SJCRH30 (cell line): ENCODE measurements at places on chromosomes 5 and 9. TPM values are rescaled to one million over a fixed set of nuclear protein-coding genes. Genes with fewer than 3 reads are reported as not detected.

Gene PCDHA9
- total RNA-seq, result 0.02 TPM in 1 of 2 replicates, not detected in the other

Gene PCDHGB7
- total RNA-seq, result 0.91 and 1.8 TPM in 2 replicates

Gene GRIA1
- total RNA-seq, result not detected in 2 replicates

Gene SLC4A9
- total RNA-seq, result not detected in 2 replicates

Gene IFNA2
- total RNA-seq, result not detected in 2 replicates

Gene CDK9
- total RNA-seq, result 19.2 and 21.8 TPM in 2 replicates

Gene TAF11L7
- not detected in 2 replicates for total RNA-seq

Gene FCN2
- not detected in 2 replicates for total RNA-seq

Gene REEP5
- total RNA-seq, result 24.9 and 30.7 TPM in 2 replicates

Gene PCDHGA9
- 1.8 and 2.3 TPM in 2 replicates for total RNA-seq

Gene GABRB2
- not detected in 2 replicates for total RNA-seq

Gene SLC6A18
- total RNA-seq, result not detected in 2 replicates
